ENCODE measurements at places on chromosomes 12 and 14.

- no peak for DNase-seq
Measured at GRCh38 chr12:85424581-85425348, 144.7 kb downstream of the ALX1 start.

GRCh38 chr14:50060871-50061663 is 55.3 kb downstream of the VCPKMT start:
- peak; percentile 53 for DNase-seq

DNA sequence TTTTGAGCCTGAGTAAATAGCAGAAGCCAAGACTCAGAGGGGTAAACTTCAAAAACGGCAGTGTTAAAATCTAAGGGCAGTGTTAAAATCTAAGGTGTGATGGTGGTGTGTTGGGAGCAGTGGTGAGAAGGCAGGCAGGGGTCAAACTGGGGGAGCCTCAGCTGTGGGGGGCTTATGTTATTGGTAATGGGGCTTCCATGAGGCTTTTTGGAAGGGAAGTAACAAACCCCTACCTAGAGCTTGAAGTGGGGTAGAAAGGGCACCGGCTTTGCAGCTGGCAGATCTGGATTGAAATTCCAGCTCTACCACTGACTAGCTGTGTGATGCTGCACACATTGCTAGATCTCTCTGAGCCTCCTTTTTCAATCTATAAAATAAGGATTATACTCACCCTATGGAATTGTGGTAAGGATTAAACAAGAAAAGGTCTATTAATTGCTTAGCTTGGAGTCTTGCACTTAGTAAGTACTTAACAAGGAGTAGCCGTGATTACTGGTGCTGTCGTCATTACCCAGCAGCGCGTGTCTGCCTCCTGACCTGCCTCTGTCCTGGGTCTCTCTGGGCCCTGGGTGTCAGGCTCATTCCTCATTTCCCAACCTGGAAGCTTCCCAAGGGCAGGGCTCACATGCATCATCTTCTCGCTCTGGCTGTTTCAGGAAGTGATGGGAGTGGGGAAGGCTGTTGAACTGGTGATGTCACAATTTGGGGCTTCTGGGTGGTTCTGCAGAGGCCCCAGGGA is 18.5 kb upstream of the KRT80 start:
- no peak for DNase-seq

DNA sequence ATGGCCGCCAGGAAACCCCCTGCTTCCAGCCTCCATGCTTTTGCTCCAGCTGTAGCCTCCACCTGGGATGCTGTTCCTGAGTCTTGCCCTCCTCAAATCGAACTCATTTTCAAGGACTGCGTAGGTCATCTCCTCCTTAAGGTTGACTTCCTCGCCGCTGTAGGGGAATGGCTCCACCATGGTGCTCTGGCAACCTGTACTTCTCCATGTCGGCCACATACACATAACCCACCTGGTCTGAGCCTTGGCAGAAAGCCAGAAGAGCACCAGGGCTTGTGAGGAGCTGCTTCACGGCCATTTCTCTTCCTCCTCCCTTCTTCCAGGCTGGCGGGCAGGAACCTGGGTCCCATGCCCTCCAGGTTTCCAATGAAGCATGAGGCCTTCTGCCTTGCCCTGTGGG is 36.7 kb upstream of the BEGAIN start:
- DNase-seq = no peak

GRCh38 chr14:76352639-76353281 is 23.2 kb upstream of the ESRRB start:
- DNase-seq = peak; percentile 55

DNA sequence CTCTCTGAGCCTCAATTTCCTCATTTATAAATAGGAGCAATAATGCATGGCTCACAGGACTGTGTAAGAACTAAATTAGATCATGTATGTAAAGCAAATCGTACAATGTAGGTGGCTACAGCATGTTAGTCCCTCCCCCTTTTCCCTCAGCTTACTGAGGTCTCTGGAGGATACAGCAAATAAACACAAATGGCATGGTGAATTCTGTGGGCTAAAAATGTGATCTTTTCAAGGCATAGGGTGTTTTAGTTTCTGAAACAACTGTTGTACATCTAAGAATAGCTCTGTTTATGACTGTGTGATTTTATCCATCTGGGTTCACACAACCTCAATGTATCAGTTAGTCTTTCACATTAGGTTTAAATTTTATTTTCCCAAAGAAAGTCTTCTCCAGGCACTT is 121.2 kb upstream of the PLEKHG7 start:
- DNase-seq = no peak

DNA sequence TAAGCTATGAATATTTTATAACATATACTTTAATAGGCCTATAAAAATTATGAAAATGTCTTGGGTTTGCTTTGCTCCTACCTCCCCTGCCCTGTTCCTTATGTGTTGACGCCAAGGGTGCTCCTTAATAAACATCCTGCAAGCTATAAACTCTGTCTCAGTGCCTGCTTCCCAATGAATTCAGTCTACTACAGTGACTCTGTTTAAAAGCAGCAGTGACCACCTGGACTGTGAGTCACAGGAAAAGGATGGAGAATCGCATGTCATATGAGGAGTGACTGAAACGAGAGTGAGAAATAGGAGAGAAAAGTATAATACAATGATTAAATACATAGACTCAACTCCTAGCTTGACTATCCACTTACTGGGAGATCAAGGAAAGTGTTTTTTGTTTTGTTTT is 41.1 kb upstream of the CFAP54 start:
- no peak for DNase-seq

- no peak for DNase-seq
Measured at GRCh38 chr12:108285016-108285415, 54.1 kb downstream of the CMKLR1 start.

DNA sequence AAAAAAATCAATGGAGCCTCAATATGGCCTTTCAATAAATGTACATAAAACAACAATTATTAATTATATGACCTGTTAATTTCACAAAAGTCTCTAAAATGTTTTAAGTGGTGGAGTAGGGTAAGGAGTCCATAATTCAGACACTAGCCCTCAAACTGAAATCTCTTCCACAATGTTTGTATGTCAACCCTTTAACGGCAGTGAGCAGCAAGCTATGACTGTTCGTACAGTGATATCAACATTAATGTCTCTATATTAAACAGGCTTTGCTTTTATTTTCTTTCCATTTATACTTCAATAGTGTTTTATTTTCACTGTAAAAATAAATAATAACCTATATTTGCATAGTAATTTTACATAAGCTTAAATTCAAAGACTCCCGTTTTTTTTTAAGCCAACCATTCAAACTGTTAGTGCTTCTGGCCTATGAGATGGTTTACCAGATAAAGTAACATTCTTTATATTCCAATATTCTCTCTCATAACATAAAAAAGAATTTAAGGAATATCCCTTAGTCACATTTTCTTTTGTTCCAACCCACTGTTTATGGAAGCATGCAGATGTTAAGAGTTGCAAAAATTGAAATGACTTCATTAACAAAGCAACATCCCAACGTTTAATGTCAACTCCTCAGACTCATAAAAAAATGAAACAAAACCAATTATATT is 2.3 kb downstream of the CDK17 start:
- no peak for DNase-seq

- no peak for DNase-seq
Measured at GRCh38 chr14:73492043-73492552, 1.4 kb downstream of the RIOX1 start.

- DNase-seq = no peak
Measured at GRCh38 chr12:26410689-26411088, 215.3 kb downstream of the SSPN start.

DNA sequence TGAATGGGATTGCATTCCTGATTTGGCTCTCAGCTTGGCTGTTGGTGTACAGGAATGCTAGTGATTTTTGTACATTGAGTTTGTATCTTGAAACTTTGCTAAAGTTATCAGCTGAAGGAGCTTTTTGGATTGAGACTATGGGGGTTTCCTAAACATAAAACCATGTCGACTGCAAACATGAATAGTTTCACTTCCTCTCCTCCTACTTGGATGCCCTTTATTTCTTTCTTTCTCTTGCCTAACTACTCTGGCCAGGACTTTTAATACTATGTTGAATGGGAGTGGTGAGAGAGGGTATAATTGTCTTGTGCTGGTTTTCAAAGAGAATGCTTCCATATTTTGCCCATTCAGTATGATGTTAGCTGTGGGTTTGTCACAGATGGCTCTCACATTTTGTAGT is 141.5 kb downstream of the CEP83 start:
- DNase-seq = no peak

GRCh38 chr12:6526766-6527525 is 7.4 kb upstream of the GAPDH start:
- DNase-seq = no peak

DNA sequence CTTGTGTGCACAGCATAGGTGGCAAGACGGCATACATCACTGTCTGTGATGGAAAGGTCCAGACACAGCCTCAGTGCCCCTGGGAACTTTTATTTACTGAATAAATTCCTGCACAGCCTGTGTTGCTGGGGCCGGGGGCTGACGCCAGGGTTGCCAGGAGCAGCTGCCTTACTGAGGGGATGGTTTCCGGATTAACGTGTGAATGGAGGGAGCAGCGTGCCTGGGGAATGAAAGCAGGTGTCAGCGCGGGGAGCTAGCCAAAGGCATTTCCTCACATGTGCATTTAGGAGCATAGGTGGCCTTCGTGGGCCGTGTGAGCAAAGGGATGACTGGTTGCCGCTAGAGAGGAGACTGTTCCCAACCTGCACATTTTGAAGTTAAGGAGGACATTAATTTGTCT is 41.6 kb downstream of the SFSWAP start:
- no peak for DNase-seq

GRCh38 chr12:63018273-63018672 is 83.3 kb upstream of the PPM1H start:
- DNase-seq = no peak

DNA sequence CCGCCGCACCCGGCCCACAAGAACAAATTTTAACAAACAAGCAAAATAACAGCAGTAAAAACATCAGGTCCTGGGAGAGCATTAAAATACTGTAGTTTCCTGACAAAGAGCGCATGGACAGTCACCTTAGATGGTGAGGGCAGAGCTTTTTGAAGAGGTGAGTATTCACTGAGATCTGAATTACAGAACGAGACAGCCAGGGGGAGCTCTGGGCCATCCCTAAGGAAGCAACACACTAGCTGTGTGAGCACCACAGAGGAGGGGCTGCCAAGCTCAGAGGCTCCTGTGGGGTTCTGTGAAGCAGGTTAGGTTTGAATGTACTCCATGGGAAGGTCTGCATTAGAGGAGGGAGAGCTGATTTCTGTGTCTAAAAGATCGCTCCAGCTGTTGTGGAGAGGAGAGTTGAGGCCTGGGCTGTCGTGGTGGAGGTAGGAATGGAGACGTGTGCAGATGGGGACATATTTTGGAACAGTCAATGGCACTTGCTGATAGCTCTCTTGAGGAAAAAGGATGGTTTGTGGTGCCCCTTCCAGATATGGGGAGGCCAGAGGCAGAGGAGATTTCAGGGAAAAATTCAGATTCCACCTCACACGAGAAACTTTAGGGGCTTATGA is 72.9 kb downstream of the TRAFD1 start:
- DNase-seq = peak; percentile 57

GRCh38 chr12:68932128-68932960 is 627 bp downstream of the CPM start:
- DNase-seq = peak; percentile 19

- peak; percentile 15 for DNase-seq
Measured at GRCh38 chr14:99819514-99819913, 26.3 kb downstream of the EML1 start.

GRCh38 chr14:100065111-100065871 is at the start of gene EVL:
EVL (plus strand) TSS chr14:100065422; CDS start chr14:100065501, 79 bp downstream.
- DNase-seq = peak; percentile 88

DNA sequence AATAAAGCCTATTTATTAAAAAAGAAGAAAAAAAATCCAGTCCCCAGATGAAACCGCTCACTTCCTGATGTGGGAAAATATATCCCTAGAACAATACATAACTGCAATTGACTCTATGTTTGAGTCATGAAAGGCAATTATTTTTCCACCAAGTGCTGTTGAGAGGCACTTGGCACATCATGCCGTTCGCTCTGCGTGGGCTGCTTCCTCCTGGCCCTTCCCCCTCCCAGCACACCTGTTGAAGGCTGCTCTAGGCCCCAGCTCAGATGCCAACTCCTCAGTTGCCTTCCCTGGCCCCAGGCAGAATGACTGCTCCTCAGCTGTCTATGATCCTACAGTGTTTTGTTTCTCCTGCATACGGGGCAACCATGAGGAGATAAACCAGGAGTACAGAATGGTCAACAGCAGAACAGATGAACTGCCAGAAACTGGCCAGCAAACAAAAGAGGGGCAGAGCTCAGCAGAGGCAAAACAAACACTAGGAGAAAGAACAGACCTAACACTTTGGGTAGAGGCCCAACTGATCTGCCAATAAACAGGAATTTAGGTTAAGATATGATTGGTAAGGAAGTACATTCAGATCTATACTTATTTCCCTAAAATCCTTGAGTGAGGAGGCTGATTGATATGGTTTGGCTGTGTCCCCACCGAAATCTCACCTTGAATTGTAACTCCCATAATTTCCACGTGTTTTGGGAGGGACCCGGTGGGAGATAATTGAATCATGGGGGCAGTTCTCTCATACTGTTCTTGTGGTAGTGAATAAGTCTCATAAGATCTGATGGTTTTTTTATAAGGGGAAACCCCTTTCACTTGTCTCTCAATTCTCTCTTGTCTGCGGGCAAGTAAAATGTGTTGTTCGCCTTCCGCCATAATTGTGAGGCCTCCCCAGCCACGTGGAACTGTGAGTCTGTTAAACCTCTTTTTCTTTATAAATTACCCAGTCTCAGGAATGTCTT is 58.6 kb downstream of the SLC38A1 start:
- peak; percentile 78 for DNase-seq
